Tongue (tissue), 3 donors: ENCODE measurements at places on chromosomes 5 and 9. TPM values are rescaled to one million over a fixed set of nuclear protein-coding genes. Genes with fewer than 3 reads are reported as not detected.

HAVCR1 gene
- total RNA-seq = not detected

RBM27 gene
- 36.7 TPM for total RNA-seq

RABL6 gene
- total RNA-seq = 55.0 TPM

PCDHB2 gene
- total RNA-seq = 4.4 TPM

IL4 gene
- total RNA-seq = not detected

FASTKD3 gene
- total RNA-seq = 14.7 TPM

PCSK1 gene
- total RNA-seq = not detected

SH3RF2 gene
- 14.3 TPM for total RNA-seq

IL33 gene
- total RNA-seq = 21.3 TPM

NME5 gene
- total RNA-seq = 1.4 TPM

ITGA1 gene
- 49.4 TPM for total RNA-seq

GKAP1 gene
- 14.9 TPM for total RNA-seq

PCDHGA9 gene
- total RNA-seq = 12.2 TPM

ADAMTS16 gene
- 2.5 TPM for total RNA-seq

GRCh38 chr9:4892501-4893194 is 92.4 kb upstream of the JAK2 start:
- DNase-seq = no peak

GRCh38 chr5:174852143-174852542 is 127.8 kb downstream of the MSX2 start:
- no peak for DNase-seq

DNA sequence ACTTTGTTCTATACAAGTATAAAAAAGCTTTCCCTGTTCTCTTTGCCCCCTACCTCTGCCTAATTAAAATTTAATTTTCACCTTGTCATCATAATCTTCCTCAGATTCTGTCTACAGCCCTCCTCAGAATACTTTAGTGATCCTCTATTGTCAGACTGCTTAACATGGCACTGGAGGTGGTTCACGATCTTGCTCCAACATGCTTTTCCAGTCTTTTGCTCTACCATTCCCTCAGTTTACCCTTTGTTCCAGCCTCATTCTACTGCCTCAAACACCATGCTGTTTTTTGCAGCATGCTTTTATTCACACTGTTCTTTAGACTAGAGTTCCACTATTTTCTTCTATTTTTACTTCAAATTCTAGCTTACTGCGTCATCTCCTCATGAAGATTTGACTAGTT is 10.4 kb downstream of the ALDH1A1 start:
- no peak for DNase-seq

- peak; percentile 45 for DNase-seq
Measured at GRCh38 chr5:73298772-73299630, 126.0 kb downstream of the TMEM174 start.

DNA sequence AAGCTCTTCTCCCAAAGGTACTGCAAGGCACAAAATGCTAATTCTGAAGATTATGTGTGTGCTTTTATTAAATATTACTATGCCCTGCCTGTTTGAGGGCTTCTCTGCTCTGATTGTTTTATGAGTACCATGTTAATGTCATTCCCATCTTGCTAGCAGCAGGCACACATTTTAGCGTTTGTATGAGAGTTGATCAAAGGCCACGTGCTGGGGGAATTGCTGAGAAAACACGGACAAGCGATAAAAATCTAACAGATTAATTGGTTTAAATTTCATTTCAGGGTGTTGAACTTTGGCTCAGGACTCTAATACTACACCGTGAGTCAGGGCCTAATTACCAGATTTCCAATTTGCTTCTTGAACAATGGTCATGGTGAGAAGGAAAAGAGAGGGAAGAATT is 298.4 kb downstream of the EBF1 start:
- DNase-seq = no peak

DNA sequence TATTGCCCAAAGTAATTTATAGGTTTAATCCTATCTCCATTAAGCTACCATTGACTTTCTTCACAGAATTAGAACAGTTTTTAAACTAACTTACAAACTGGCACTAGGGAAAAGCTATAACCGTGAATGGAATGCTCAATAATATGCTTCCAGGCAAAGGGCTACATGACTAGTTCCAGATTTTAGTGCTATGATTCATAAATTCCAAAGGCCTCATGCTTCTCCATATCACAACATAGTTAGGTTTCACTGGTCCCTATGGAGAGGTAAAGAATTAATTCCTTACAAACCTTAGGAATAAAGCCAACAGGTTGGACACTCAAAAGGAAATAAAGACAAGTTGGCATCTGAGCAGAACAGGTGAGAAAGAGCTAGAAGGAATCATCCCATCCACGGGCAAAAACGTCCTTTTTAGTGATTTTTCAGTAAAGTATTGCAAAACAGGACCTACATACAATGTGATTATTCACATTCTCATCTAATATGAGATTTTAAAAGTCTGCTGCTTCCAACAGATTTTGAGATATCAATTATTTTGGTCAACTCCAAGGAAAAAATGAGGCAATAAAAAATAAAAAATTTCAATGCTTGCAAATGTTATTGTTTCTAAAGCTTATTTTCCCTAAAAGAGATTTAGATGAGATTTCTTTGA is 97.0 kb upstream of the TARS1 start:
- no peak for DNase-seq

DNA sequence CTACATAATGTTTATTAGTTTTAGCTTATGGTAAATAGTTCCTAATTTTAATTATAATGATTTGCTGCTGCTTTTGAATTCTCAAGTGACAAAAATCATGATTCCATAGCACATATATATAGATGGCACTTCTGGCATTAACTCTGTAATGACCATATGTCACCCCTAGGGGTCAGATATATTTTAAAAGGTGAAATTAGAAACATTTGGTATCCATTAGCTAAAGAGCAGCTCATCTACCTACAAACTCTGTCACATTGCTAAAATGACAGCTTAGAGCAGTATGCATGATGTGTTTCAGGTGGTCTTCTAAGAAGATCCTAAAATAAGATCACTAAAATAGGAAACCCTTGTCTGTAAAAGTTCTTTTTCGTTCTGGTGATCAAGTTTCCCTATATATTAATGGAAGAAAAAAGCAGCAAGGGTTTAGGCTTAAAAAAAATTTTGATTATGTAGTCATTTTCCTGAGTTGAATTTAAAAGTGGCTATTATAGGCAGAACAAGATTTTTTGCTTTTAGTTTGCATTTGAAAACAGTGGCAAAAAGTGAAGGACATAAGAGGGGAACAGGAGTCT is 157.7 kb upstream of the POU5F2 start:
- DNase-seq = no peak

DNA sequence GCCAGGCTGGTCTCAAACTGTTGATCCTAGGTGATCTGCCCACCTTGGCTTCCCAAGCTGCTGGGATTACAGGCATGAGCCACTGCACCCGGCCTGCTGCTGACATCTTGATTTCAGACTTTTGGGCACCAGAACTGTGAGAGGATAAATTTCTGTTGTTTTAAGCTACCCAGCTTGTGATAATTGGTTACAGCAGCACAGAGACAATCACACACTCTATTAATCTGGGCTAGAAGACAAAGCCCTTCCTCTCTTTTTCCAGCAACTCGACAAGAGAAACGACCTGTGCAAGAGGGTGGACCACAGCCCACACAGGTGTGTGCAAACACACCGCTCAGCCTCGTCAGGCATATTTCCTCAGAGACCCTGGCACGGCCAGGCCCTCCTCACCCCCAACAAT is 4.5 kb downstream of the ANKRD55 start:
- no peak for DNase-seq

DNA sequence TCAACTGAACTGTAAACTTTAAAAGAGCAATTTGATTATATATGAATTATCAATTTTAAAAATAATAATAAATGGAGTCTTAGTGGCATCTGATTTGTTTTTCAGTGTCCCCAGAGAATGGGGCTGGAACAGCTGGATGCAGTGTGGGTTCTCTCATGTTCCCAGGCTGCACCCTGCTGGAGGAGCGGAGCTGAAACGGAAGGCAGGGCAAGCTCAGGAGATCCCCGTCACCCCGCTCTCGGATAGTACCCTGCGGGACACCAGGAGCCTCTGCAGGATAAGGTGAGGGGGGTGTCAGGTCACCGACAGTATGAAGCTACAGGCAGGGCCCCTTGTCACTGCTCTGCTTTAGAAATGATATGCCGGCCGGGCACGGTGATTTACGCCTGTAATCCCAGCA is 57.3 kb downstream of the S1PR3 start:
- DNase-seq = no peak

GRCh38 chr5:141874262-141874964 is 3.8 kb downstream of the PCDH1 start:
- no peak for DNase-seq

DNA sequence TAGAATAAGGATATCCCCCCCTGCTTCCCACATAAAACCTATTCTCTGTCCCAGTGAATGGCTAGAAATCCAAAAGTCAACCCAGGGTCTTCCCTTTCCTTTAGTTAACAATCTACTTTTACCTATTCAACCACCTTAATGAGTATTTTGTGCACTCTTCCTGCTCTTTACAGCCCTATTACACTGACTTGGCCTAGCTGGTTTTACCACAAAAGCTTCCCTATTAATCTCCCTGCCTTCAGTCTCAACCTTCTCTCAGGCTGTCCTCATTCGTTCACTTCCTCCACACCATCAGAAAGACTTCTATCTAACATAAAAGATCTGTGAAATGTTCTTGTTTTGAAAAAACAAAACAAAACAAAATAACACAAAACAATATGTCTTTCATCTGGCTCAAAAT is 16.2 kb downstream of the CTNNAL1 start:
- no peak for DNase-seq

GRCh38 chr9:112921549-112921948 is 30.9 kb upstream of the SLC46A2 start:
- DNase-seq = peak; percentile 39

GRCh38 chr9:13603921-13604320 is 324.4 kb upstream of the MPDZ start:
- no peak for DNase-seq

DNA sequence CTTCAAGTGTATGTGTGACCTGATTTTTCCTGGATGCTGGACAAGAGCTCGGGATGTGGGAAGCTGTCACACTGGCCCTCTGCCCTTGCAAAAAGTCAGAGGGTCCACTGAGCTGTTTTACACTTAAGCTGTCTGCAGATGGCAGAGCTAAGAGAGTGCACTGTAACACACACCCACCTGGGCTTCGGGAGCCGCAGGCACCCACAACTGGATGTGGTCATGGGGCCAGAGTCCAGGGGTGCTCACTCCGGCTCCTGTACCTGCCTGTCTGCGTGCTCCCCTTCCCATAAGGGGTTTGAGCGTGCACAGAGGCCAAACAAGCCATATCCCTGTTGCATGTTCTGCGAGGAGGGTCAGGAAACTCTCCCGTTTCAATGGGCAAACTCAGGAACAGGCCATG is 82.5 kb downstream of the LRRC70 start:
- DNase-seq = no peak

GRCh38 chr5:31605920-31606319 is 33.0 kb upstream of the PDZD2 start:
- no peak for DNase-seq

DNA sequence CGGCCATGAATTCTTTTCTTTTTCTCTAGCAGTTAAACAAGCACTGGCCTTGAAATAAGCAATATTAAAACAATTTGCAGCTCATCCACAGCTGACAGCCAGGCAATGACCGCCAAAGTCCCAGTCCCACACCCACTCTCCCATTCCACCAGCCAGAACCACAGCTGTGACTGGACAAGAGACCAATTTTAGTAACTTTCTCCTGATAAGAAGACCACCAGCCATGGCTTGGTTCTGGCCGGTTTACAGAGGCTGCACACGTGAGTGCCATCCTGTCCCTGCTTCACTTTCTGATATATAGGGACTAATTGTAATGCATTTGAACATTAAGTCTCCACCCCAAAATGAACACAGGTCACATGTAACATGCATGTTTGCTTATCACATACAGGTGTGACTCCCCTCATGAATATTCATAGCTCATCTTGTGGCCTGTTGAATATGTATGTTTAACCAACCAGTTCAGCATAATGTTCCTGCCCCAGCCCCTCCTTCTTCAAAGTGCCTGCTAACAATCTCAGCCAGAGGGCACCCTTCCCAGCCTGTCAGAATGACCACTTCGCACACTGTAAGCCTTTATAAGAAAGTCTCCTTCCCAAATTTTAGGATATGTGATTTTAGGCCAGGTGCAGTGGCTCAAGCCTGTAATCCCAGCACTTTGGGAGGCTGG is 23.9 kb upstream of the FANCC start:
- no peak for DNase-seq

- DNase-seq = no peak
Measured at GRCh38 chr5:170232786-170233185, at the start of gene C5orf58. C5orf58 (plus strand) TSS chr5:170232985; CDS start chr5:170234977, 1,992 bp downstream.

GRCh38 chr5:173781816-173782670 is 106.1 kb upstream of the CPEB4 start:
- DNase-seq = peak; percentile 62

DNA sequence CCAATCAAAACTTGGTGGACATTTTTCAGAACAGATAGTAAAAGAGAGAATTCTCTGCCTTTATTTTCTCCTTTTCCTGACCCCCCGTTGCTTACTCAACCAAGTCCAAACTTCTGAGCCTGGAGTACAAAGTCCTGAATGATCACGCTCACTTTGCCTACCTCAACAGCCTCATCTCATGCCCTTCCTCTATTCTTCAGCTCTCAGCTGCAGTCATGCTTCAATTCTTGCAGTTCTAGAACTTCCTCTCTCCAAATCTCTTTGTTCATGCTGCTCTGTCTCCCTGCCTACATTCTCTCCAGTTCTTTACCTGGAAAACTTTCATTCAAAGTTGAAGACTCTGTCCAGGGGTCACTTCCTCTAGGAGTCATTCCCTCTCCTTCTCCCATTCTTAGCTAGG is 398.5 kb upstream of the SLC24A2 start:
- DNase-seq = no peak

DNA sequence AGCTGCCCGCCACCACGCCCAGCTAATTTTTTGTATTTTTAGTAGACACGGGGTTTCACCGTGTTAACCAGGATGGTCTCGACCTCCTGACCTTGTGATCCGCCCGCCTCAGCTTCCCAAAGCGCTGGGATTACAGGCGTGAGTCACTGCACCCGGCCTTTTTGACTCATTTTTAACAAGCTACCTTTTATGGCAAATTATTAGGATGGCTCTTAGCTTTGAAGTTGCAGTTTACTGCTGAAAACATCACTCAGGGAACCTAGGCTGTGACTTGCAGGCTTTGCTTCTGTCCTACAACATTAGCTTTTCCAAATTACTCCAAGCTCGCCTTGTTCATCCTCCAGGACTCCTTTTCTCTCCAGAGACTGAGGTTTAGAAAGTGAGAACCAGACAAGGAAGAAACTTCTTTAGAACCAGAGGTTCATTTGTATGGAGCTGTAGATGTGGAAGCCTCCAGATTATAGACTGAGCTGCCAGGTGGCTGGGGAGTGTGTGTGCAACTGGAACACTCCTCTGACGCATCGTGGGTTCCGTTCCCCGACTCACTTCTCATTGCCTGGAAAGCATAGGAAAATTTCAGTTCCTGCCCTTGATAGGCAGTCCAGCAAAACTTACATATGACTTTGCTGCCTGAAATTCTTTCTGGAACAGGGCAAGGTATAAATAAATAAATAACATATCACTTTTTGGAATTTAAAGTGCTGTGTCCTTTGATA is 23.8 kb upstream of the SPTAN1 start:
- DNase-seq = no peak

- DNase-seq = peak; percentile 37
Measured at GRCh38 chr5:179607160-179607931, 16.1 kb downstream of the HNRNPH1 start.

- no peak for DNase-seq
Measured at GRCh38 chr5:5533927-5534326, 111.5 kb downstream of the ICE1 start.

GRCh38 chr5:1386274-1386717 is 41.4 kb upstream of the CLPTM1L start:
- DNase-seq = peak; percentile 24
